ENCODE measurements at places on chromosomes 2 and 18.
A peak's percentile ranks its signal among the peaks of the same experiment; 100 is the strongest.

- peak; percentile 54 for DNase-seq
Observed at GRCh38 chr2:72145289-72145657, 2.4 kb downstream of the CYP26B1 start.

GRCh38 chr2:126668254-126668653, 12.3 kb downstream of the GYPC start:
- no peak for DNase-seq

- no peak for DNase-seq
Observed at GRCh38 chr2:199914372-199914958, 3.4 kb downstream of the C2orf69 start.

- no peak for DNase-seq
Observed at GRCh38 chr18:50707855-50708469, 111.9 kb downstream of the MRO start.

DNA sequence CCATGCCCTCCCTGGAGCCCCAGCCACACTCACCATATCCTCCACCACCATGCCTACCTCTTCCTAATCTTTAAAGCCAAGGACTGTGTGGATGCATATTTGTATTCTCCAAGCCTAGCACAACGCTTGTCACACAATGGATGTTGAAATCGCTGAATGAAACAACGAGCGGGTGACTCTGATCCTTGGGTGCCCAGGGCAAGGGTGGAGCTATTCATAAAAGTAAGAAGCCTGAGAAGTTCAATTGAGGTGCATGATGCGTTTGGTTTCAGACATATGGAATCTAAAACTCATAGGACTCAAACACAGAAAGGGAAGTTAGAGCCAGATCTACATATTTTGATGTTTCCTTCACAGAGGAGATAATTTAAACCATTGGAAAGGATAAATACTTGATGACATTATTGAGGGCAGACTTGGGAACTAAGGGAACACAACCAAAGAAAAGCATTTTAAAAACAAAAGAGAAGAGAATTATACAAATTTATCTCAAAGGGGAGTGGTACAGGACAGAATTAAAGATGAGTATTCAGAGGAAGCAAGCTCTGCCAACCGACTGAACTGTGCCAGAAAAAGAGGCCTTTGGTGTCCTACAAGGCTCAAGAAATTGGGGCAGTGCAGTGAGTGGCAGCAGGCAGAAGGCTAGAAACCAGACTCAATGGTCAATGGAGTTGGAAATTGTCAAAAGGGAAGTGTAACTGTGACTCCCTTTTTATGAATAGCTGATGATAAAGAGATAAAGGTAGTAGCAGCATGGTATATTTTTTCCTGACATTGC, 200.6 kb upstream of the NCKAP5 start:
- no peak for DNase-seq
